ENCODE measurements at places on chromosomes 1 and 21.

- DNase-seq = no peak
Measured at GRCh38 chr1:150621497-150622302, 7.7 kb downstream of the ENSA start.

GRCh38 chr1:247218121-247218651 lies 37.7 kb upstream of the VN1R5 start:
- no peak for DNase-seq

DNA sequence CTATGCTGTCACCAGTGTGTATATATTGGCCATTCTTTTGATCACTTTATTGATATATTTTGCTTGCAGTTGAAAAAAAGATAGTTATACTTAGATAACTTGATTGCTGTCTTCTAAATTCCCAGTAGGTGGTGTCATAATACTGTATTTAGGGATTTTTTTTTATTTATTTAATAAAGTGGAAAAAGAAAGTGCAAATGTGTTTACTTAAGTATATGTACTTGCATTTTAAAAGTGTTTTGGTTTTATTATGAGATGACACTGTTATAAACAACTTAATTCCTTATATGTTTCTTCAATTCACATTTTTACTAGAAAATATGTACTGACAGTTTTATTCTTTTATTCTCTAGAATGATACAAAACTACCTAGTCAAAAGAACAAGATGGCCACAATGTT lies 164.8 kb downstream of the USP25 start:
- no peak for DNase-seq

DNA sequence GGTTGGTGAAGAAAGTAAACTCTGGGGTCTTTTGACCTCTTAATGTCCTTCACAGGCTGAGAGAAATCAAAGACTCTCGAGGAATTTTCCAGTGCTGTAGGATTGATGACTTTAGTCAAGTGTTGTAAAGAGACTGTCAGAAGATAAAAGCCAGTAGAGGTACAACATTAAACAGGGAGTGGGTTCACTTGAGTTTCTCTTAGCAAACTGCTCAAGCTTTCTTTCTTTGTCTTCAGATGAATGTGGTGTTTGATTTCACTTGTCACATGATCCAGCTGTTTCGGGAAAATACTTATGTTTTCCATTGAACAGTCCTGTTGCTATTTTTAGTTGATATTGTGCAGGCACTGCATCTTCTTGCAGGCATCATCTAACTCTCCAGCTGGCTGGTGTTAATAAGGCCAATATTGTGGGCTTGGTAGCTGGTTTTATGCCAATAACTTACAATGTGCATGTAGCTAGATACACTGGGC lies 45.6 kb downstream of the XCL2 start:
- no peak for DNase-seq

DNA sequence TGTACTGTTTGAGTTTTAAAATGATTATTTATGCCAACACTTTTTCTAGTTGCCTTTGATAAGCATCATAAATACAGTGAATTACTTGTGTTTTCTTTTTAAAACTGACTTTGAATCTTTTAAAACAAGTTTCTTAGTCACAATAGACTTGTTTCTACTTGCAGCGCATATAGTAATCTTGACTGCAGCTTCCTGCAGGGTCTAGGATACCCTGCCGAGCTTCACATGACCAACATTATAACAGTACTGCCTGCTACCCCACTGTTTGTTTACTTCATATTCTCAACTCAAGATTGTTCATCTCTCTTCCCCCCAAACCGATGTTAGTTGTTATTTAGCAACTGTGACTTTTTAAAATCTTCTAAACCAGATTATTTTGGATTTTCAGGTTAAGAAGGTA lies 751.3 kb upstream of the NEGR1 start:
- no peak for DNase-seq

- no peak for DNase-seq
Measured at GRCh38 chr1:192884241-192884640, 75.4 kb downstream of the RGS2 start.

DNA sequence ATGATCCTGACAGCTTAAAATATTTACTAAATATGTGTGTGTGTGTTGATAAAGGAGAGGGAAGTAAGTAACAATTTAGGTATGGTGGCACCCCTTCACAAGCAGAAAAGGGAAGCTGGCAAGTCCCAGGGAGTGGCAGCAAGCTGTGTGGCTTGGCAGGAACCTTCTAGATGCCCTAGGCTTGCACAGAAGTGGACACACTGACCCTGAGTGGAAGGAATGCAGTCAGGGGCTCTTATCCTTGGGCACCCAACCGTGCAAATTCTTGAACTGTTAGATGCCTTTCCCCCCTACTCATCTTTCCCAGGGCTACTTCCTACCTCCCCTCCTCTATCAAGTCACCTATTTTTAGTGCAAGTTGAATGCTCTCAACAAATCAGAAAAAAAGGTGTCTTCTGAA lies 18.9 kb downstream of the ACP6 start:
- peak; percentile 76 for DNase-seq

DNA sequence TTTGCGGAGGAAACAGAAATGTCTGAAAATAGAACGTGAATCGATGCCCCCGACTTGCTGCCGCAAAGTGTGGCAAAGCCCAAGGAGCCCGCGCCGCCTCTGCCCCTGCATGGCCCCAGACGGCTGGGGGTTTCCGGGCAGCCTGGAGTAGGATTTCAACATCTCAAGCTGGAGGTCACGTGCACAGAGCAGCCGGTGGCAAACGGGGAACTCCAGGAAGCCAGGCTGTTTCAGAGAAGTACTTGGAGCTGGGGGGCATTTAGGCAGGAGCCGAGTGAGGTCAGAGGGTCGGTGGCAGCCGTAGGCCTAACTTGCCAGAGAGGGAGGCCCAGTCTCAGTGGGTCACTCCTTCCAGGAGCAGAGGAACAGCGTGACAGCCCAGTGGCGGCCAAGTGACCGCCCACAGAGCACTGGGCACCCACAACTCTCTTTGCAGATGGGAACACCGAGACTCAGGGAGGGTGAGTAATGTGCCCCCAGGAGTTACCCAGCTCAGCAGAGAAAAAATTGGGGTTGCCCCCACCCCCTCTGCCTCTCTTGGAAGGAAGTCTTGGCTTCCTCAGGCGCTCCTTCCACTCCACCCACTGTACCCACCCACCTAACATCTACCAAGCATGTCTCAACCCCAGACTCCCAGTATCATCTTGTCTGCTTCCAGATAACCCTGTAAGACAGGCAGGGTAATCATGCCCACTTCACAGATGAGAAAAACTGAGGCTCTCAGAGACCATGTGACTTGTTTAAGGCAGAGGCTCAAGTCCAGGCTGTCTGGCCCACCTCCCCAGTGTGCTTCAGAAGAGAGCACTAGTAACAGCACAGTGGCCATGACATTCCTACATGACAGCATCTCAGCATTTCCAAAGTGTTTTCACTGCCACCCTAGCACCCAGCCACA lies 179.4 kb downstream of the HIVEP3 start:
- DNase-seq = peak; percentile 95

DNA sequence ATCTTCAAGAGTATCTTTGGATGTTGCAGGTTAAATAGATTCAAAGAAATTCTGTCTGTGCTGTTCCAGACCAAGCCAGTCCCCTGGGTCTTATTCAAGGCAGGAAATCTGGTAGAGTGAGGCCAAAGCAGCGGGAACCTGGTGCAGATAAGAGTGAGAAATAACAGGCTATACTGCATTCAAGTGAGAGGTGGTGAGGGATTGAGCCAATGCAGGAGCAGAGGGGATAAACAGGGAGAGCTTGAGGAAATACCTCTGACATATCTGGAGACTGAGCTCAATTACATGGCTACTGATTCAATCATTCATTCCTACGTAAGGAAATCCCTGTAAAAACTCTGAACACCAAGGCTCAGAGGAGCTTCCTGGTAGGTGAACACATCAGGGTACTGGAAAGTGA lies 17.2 kb upstream of the PSMA5 start:
- no peak for DNase-seq

GRCh38 chr1:43558346-43558841 lies 27.7 kb downstream of the PTPRF start:
- no peak for DNase-seq

- no peak for DNase-seq
Measured at GRCh38 chr1:188762166-188762743, 1715.4 kb downstream of the BRINP3 start.

- peak; percentile 87 for DNase-seq
Measured at GRCh38 chr21:16535102-16535422, 805.3 kb downstream of the USP25 start.

GRCh38 chr1:147167365-147167764 lies 4.9 kb downstream of the PRKAB2 start:
- DNase-seq = no peak

DNA sequence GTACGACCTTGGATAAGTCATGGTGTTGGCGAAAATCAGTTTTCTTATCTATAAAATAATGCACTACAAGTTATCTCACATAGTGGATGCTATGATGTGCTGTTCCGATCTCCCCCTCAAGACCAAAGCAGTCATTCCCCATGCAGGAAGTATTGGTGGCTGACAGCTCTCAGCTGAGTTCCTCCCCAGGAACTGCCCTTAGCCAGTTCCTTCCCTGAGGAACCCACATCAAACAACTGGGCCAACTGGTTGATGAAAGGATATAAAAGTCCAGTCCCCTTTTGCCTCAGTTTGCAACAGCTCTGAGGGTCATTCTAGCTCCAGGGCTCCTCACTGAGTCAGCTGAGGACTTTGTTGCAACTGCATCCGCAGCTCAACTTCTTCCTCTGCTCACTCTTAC lies 16.1 kb upstream of the SLAMF1 start:
- no peak for DNase-seq

GRCh38 chr21:43768868-43769167 lies 7.3 kb downstream of the CSTB start:
- DNase-seq = no peak

GRCh38 chr1:112998592-112999235 lies 42.7 kb upstream of the SLC16A1 start:
- DNase-seq = no peak

GRCh38 chr21:35249636-35250035 lies 200.5 kb upstream of the RUNX1 start:
- no peak for DNase-seq

- no peak for DNase-seq
Measured at GRCh38 chr1:33501309-33501708, 28.9 kb downstream of the ZSCAN20 start.

Data from cardiac septum (tissue), 1 donor.